ENCODE measurements at places on chromosomes 3 and 15. TPM values are rescaled to one million over a fixed set of nuclear protein-coding genes. Genes with fewer than 3 reads are reported as not detected.

PP2D1 gene
- not detected for total RNA-seq

KBTBD8 gene
- total RNA-seq: 2.4 TPM

MEGF11 gene
- not detected for total RNA-seq

ATP8B4 gene
- total RNA-seq: 0.81 TPM

SCN5A gene
- not detected for total RNA-seq

HDC gene
- not detected for total RNA-seq

TP63 gene
- not detected for total RNA-seq

GRCh38 chr3:111616417-111617105 lies 21.4 kb upstream of the ZBED2 start:
- peak; percentile 81 for DNase-seq

DNA sequence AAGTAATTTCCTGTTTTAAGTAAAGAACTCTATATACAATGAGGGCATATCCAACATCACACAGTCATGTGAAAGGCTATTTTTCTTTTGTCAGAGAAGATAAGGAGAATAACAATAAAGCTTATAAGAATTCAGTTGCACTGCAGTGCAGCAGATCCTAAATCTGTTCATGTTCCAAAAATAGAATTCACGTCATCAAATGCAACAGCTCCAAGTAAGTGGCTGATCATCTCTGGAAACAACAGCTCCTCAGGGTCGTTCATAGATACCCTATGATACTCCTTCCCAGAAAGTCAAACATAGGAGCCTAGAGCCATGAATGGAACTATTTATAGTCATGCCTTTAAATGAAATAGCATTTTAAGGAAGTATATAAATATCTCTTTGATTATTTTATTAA lies 100.2 kb downstream of the FMN1 start:
- peak; percentile 23 for DNase-seq

DNA sequence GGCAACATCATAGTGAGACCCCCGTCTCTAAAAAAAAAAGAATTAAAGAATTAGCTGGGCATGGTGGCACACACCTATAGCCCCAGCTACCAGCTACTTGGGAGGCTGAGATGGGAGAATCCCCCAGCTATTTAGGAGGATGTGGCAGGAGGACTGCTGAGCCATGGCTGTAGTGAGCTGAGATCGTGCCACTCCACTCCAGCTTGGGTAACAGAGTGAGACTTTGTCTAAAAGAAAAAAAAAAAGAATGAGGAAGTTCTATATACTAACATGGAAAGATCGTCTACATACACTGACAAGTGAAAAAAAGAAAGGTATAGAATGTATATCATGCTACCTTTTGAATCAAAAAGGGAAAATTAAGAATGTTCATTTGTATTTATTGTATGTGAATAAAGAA lies 83.9 kb upstream of the CDAN1 start:
- no peak for DNase-seq

- DNase-seq: peak; percentile 81
These were observed 15.4 kb downstream of the IGSF10 start for GRCh38 chr3:151445273-151446001.

DNA sequence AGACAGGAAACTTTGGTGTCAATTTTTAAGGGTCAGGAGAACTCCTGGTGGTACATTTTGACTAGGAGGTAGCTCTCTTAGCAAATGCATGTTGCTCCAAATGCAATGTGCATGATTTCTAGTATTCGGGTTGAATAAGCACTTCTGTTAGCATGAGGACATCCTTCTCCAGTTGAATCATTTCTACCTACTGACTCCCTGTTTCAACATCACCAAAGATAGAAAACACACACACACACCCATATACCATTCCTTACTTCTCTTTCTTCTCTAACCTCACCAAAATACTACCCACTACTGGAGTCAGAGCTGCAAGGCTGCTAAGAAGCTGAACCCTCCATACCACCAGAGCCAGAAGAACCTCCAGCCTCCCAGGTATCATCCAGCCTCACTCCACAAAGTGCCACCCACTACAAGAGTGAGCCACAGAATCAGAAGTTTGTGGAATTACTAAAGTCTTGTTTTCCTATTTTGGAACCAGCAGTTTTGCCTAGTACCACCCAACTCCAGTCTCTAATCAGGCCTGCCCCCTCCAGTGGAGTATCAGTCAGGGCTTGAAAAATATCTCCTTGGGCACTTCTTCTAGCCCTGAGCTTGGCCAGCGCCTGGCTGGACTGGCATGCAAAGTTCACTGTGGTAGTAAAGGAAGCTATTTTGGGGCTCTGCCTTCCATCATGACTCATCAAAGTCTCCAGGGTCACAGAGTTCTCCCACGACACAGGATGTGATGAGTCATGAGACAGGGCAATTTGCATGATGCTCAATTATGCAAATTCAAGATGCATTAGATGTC lies 110.3 kb downstream of the CYP19A1 start:
- DNase-seq: peak; percentile 92

- no peak for DNase-seq
These were observed 338.7 kb upstream of the IL12A start for GRCh38 chr3:159649951-159650350.

- DNase-seq: no peak
These were observed 28.2 kb upstream of the CCDC50 start for GRCh38 chr3:191301017-191301416.

- peak; percentile 35 for DNase-seq
These were observed 124.7 kb downstream of the WNT5A start for GRCh38 chr3:55362210-55362960.

DNA sequence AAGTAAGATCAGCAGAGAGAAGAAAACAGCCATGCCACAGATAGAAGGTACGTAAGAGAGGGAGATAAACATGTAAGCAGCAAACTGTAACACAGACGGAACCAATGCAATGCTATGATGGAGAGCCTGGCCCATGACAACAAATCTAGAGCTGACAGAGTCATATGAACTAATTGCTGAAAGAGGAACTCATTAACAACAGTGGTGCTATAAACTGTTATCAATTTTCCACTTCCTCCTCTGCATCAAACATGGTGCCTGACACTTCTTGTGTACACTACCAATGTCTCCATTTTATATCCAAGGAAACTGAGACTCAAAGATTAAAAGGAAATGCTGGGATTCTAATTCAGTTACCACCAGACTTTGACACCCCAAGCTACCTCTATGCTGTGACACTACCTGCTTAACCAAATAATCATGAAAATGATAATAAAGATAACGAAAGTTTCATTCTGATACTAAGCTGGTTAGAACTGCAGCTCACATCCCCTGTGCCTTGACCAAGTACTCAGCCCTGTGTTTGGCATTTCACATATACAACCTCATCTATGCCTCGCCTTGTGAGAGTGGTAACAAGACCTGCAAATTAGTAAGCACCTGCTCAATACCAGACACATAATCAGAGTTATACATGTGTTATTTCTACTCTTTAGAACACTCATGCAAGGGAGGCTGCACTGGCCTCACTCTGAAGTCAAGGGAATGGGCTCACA lies 79.3 kb downstream of the ANO10 start:
- no peak for DNase-seq

GRCh38 chr3:14598143-14598569 lies 53.4 kb upstream of the CCDC174 start:
- no peak for DNase-seq

DNA sequence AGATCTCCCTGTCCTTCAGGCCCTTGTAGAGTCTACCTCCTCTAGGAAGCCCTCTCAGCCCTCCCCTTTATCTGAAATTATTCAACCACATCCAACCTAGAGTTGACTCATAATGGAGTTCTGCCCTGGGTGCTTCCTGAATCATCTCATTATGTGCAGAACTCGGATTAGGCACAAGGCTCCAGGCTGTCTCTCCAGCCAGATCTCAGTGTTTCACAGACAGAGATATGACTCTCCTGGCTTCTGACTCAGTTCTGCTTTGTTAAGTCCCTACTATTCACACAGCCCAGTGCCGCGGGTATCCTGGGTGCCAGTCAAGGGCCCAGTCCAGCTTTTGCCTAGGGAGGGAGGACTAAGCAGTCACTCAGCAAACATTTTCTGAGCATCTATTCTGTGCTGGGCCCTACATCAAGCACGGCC lies 9.3 kb downstream of the STRA6 start:
- peak; percentile 97 for DNase-seq

DNA sequence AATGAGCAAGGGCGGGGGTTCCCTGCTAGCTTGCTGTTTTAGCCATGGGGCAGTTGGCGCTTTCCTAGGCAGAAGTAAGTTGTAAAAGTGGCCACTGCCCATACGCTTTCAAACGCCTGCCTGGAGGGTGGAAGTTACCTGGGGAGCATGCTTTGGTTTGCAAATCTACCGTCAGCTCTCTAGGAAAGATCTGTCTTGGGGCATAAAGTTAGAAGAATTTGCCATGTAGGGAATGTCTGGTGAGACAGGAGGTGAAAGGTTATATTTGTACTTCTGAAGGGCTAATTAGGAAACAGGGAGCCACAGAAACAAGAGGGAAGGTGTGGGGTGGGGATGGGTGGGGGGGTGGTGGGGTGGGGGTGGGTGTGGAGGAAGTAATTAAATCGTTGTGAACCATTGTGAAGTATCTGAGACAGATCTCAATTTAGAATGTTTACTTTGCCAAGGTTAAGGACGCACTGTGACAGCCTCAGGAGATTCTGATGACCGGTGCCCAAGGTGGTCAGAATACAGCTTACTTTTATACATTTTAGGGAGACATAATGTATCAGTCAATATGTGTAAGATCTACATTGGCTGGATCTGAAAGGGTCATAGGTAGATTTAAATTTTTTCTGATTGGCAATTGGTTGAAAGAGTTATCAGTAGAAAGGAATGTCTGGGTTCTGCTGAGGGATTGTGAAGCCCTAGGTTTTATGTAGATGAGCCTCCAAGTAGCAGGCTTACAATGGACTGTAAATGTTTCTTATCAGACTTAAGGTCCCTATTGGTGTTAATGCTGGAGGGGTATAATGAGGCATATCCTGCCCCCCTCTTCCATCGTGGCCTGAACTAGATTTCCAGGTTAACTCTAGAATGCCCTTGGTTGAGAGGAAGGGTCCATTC lies 62.0 kb upstream of the GCNT3 start:
- no peak for DNase-seq

- peak; percentile 32 for DNase-seq
These were observed 4.1 kb downstream of the CXCR6 start for GRCh38 chr3:45947361-45947760.

DNA sequence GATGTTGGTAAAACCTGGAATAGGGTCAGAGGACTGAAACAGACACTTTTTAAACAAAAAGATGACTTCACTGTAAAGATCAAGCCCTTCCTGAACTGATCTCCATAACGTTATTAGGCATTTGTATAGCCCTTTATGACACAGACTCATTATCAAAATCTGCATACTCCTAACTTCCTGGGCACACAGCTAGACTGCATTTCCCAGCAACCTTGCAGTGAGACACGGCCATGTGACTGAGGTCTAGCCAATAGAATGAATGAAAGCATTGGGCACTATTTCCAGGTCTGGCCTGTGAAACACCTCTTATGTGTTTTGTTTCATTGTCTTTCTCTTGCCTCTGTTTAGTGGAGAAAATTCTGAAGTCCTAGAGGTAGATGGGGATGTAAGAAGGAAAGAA lies 270.4 kb downstream of the NR1D2 start:
- no peak for DNase-seq

DNA sequence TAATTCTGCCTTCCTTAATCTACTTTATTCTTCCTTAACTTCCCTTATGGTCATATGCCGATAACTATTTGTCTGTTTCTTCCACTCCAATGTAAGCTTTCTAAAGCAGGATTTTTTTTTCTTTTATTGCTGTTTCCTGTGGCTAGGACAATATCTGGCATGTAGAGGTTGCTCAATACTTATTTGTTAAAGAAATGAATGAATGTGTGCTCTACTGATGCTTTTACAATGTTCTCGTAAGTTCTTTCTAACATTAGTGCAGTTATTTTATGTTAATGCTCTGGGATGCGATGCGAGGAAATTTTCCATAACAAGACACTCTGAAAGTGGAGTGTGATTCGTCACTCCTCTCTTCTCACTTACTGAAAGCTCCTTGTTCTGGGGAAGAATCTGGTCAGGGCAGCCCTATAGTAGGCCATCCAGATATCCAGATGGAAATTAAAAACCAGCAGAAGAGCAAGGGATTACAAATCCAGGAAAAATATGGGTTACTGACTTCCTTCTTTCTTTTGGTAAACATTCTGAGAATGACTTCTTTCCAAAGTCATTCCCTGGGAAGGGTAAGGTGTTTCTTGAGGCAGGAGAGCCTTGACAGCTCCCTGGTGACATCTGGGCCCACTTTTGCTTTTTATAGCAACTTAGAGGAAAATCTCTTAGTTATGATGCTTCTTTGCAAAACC lies 420.4 kb downstream of the PDCD6IP start:
- DNase-seq: no peak

DNA sequence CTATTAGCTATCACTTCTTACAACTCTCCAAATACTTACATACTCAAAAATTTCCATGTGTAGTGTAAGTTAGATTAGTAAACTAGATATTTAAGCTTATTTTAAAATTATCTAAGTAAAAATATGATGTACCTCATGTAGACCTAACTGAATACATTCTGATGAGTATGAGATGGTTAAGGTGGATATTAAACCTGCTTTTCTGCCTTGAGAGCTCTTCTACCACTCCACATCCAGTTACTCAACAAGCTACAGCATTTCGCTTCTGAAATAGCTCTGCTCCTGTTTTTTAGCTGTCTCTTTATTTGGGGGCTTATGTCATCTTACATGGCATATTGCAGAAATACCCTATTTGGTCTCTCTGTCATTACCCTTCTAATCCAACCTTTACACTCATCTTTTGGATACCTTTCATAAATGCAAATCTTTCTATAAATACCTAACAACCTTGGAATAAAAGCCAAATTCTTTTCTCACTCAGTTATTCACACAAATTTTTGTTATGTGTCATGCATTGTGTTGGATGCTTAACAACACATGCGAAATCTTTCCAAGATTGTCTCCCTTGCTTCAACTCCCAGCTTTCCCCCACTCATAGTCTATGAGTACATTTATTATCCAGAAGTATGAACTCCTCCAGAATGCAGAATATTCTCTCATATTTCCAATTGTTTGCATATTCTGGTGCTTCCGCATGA lies 92.0 kb downstream of the ALCAM start:
- DNase-seq: peak; percentile 46

DNA sequence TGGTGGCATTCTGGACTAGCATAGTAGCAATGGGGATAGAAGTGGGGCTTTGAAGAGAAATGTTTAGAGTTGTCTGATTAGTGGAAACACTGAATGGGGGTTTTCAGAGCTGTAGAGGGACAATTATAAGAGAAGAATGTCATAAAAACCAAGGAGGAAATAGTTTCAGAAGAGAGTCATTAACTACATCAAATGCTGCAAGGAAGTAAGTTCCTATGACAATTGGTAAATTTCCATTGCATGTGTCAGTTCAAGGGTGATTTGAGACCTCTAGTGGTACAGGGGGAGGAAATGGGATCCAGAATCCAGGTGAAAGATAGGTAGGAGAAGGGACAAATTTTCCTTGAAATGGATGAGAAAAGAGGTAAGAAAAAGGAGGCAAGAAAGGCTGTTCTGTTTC lies 68.3 kb upstream of the TBC1D5 start:
- DNase-seq: peak; percentile 78

- no peak for DNase-seq
These were observed 284.1 kb upstream of the LRRFIP2 start for GRCh38 chr3:37458162-37459120.
